ENCODE measurements at places on chromosomes 6 and 20.

- no peak for DNase-seq
Observed at GRCh38 chr6:142075516-142076101, 57.1 kb upstream of the GJE1 start.

DNA sequence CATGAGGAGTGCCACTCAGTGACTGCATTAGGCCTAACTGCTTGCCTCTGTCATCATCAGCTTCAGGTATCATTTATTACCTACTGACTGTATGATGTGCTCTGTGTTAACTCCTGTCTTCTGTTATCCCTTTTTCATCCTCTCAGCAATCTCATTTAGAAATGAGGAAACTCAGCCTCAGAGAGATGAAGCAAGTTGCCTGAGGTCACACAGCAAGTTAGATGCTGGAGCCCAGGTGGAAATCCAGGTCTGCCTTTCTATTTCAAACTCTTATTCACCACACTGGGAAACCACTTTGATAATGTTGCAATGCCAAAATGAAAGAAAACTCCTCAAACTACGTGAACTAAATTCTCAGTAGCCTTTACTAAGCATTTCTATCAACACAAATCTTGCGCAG, 1.3 kb downstream of the FERMT1 start:
- DNase-seq: no peak

GRCh38 chr6:105755885-105756284, 330.3 kb upstream of the PRDM1 start:
- no peak for DNase-seq

DNA sequence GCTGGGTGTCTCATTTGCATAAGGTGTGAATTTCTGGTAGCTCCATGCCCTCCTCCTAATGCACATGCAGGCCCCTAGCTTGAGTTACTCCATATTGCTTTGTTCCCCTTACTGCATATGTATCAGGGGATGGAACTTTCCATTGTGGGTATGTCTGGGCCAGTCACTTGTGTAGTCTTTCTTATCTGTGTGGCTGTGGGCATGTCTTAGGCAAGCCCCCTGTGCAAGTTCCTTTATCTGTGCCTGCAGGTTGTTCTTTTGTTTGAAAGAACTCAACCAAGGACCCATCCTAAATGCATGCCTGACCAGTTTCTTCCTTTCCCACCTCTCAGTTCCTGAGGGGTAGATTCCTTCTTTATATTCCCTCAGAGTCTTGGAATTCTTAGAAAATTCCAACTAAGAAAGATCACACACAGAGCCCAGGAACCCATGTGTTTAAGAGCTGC, 23.6 kb downstream of the MBOAT1 start:
- no peak for DNase-seq

DNA sequence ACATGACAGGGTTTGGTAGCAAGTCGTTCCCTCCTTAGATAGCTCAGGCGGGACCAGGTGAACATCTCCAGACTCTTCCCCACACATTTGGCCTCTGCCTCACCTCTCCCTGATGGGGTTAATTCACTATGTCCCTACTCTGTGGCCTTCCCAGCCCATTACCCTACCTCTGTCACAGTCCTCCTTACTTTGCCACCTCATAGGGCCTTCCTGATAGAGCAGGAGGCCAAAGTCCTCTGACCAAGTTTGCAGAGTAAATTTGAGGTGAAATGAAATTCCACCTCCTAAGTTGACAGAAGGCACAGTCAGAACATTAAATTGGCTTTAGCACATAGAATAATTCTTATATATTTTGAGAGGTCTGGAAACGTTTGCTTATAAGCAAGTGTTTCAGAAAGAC, 53.1 kb upstream of the ARMC2 start:
- DNase-seq: no peak

GRCh38 chr20:11221046-11221445, 547.2 kb upstream of the JAG1 start:
- DNase-seq: no peak

DNA sequence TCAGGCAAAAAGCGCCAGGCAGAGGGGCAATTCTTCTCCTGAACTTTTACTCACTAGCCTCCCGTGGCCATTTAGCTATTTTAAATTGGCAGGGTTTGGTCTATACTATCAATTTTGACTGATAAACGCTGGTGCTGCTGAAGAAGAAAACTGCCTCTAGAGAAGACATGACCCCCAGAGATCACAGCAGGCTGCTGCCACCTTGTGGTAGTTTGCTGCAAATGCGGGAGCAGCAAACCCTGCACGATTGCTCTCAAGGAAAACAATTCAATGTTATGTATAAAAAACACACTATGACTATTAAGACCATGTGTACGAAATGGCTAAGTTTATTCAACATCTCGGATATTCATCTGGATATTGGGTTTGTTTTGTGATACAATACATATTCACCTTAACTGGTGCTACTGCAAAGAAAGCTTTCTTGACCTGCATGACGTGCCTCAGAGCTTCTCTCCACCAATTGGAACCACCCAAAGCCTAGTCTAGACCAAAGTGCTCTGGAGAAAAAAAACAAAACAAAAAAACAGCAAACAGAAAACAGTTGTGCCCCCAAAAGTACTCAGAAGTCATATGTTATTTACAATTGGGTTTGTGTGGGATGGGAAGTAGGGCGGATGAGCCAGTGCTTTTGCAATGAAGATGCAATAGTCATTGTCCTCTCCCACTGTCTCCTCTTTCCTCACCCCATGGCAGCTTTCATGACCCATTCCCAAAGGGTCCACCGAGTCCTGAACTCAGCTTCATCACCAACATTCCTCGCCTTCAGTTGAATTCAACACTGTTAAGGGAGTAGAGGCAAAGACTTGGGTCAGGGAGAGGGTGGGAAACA, 19.6 kb upstream of the IL17F start:
- DNase-seq: peak; percentile 53

DNA sequence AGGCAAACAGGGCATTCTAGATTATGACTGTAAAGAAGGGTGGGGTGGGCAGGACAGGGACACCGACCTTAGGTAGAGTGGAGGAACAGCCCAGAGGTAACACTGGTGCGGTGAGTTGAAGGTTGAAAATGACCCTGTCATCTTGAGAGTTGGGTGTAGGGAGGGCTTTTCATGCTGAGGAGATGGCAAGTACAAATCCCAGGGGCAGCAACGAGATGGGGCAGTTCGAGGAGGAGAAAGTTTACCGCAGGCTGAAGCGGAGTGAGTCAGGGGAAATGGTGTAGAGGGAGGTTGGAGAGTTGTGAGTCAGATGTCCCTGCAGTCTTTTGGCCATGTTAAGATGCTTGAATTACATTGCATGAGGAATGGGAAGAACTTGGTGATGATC, 101.1 kb downstream of the HIVEP1 start:
- no peak for DNase-seq

GRCh38 chr6:21099338-21100314, 493.9 kb upstream of the SOX4 start:
- no peak for DNase-seq

DNA sequence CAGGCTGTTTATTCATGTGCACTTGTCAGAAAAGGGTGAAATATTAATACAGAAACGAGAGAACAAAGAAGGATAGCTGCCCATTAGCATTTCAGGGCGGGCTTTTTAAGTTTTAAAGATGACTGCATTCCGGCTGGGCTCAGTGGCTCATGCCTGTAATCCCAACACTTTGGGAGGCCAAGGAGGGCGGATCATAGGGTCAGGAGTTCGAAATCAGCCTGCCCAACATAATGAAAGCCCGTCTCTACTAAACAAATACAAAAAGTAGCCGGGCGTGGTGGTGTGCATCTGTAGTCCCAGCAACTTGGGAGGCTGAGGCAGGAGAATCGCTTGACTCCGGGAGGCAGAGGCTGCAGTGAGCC, 130.5 kb downstream of the HFE start:
- no peak for DNase-seq

DNA sequence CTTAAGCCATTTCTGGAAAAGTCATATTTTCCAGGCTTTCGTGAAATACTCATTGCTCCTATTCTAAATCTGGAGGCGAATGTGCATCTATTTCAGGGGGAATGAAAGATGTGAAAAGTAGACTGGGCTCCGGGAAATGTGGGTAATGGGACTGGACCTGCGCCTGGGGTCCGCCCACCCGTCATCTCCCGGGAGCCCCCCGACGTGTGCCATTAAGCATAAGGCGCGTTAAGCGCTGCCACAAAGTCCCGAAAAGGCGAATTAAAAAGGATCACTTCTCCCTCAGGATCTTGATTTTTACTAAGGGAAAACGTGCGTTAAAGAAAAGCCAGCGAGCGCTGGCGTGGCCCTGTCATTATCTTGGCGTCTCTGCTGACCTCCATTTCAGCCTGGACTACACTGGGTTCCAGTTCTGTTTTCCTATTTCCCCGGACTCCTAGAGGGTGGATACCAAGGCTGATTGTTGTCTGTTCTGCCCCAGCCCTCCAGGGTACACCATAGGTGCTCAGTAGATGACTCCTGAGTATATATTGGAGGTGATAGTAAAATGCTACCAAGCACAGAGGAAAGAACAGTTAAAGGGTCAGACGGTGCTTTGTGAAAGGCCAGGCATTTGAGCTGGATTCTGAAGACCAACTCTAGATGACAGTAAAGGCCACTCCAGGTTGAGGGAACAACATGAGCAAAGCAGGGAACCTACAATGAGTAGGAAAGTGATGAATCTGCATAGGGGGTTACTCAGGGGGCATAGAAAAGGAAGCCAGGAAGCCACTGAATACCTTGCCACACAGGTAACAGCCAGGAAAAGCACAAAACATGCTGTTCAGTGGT, 89.2 kb upstream of the ARID1B start:
- no peak for DNase-seq

DNA sequence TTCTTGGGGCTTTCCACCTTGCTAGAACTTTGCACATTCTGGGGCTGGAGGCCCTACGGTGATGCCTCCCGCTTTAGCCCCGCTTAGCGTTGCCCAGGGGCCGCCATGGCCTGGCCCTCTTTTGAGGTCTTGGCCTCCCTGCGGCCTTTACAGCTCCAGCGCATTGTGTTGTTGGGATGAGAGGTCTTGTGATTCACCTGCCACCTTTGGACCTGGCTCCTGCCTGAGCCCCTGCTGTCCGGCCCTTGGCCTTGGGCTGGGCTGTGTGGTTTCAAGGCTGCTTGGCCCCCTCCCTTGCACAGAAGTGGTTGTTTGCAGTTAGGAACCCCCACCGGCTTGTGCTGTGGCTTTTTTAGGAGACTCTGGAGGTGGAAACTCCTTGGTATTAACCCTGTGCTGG, 61.0 kb upstream of the CDH4 start:
- no peak for DNase-seq

GRCh38 chr6:125451750-125452149, 150.0 kb upstream of the HDDC2 start:
- DNase-seq: no peak

GRCh38 chr20:62554898-62555641, 79.3 kb upstream of the GATA5 start:
- no peak for DNase-seq

GRCh38 chr6:121886223-121886830, 450.9 kb downstream of the GJA1 start:
- DNase-seq: no peak

DNA sequence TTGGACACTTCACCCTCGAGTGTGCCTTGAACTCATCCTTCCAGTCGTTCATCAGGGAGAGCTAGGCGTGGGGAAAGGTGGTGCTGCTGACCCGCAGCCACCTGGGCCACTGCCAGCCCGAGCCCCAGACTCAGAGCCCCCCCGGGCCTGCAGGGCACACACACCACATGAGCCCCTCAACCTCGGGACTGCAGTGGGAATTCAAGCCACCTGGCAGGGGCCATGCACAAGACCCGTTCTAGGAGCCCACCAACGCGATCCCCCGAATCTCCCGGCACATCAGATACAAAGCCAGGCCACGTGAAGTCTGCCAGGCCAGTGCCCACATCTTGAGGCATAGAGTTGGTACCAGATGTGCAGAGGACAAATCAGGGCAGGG, 2.8 kb downstream of the ZNF512B start:
- no peak for DNase-seq

DNA sequence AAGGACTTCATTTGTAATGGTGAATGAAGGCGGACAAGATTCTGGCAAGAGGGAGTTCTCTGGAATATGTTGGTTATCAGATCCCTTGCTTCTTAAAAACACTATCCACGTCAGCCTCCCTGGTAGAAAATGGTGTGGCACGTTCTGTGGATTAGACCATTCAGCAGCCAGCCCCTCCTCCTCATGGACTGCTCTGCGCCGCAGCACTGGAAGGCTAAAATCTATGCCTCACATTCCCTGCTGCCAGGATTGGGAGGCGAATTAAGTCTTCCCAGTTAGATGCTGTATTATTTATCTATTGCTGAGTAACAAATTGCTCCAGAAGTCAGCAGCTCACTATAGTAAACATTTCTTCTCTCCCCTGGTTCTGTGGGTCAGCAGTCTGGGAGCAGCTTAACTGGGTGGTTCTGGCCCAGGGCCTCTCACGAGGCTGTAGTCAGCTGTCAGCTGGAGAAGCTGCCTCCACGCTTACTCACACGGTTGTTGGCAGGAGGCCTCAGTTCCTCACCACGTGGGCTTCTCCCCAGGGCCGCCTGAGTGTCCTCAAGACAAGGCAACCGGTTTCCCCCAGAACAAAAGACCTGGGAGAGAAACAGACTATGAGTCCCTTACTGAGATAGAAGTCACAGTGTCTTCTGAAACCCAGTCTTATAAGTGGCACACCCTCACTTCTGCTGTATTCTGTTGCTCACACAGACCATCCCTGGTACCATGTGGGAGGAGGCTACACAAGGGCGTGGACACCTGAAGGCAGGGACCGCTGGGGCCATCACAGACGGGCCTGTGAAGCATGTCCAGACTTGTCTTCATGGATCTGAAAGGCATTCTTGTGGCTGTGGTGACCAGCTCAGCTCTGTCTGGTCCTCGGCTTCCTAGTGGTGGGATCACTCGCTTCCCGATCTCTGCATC, 101.0 kb downstream of the NRN1 start:
- DNase-seq: no peak

GRCh38 chr6:21101694-21102093, 491.9 kb upstream of the SOX4 start:
- DNase-seq: no peak

- no peak for DNase-seq
Observed at GRCh38 chr6:83470587-83470986, 39.7 kb upstream of the ME1 start.

GRCh38 chr20:1619861-1620444, at the start of gene SIRPB1:
Gene SIRPB1 (minus strand): TSS chr20:1620009. CDS start chr20:1619944, 65 bp downstream.
- DNase-seq: no peak

GRCh38 chr6:156316583-156317125, 460.5 kb upstream of the ARID1B start:
- DNase-seq: no peak

Measured in GM19239 (cell line).